ENCODE measurements at places on chromosomes 16 and 17.

DNA sequence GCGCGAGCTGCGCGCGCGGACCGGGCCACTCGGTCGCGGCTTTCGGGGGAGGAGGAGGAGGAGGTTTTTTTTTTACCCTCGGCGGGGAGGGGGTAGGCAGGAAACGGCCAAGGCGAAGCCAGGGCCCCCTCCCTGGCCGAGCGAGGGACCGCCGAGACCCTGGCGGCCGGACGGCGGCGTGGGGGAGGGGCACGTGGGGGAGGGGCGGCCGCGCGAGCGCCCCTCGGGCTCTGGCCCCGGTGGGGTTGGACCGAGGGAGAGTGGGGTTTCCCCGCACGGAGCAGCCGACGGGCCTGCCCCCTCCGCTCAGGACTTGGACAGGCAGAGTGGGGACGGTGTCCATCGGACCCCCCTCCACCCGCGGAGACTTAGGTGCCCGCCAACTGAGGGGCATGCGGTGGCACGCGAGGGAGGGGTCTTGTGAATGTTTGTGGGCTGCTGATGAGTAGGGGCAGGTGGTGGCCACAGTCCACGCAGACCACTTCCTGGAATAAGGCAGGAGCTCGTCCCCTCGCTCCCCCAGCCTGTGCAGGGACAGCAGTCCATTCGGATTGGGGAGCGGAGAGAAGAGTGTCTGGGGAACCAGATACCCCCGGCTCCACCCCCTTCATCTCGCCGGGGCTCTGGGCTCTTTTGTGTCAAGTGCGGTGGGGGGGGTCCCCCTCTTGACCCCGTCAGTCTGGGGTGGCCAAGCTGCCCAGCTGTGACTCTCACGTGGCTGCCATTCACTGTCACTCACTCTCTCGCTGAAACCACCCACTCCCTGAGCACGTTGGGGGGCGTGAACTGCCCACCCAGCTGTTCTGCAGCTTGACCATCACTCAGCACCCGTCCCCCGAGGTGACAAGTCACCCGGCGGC is 3.0 kb upstream of the CHD3 start:
- peak; percentile 88 for DNase-seq

DNA sequence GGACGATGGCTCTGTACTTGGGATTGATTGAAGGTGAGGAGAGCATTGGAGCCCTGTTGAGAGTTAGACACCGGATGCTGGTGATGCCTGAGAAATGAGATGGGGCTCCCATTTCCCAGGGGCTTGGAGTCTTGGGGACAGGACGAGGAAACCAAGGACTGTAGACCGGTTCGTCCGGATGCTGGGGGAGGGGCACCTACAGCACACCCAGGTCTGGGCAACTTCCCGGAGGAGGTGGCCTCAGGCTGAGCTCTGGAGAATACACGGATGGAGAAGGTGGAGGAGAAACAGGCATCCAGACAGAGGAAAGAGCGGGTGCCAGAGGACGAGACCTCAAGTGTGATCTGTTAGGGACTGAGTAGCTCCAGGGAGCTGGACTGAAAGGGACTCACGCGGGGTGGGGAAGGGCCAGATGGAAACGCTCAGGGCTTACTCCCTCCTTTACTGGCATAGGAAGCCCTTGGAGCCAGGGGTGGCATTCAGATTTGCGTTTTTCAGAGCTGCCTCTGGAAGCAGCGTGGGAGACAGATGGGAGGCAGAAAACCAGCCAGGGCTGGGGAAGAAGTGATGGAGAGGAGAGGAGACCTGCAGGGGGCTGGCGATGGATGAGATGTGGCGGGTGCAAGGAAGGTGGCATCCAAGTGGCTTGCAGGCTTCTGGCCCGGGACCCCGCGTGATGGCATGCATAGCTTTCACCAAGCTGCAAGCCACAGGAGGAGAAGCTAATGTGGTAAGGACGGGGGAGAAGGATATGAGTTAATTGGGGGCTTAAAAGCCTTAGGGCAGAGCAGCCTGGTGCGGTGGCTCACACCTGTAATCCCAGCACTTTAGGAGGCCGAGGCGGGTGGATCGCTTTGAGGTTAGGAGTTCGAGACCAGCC is 8.3 kb downstream of the C1QTNF1 start:
- DNase-seq: no peak

DNA sequence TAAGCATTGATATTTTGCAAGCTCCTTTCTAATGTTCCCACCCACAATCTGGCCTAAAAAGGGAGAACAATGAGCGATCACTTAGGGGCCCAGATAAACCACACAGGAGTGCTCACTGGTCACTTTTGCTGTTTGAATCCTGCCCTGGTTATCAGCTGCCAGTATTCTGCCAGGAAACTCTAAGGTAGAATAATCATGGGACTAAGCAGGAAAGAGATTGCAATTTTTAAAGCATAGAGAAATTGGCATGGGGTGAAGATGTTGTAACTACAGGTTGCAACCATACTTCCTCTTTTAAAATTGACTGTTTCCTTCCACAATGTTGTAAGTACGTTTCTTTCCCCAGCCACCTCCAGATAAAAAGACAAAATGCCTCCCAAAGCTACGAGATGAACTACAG is 251.2 kb upstream of the CDH11 start:
- no peak for DNase-seq

GRCh38 chr16:57720142-57720575 is 15.4 kb upstream of the KATNB1 start:
- DNase-seq: no peak

DNA sequence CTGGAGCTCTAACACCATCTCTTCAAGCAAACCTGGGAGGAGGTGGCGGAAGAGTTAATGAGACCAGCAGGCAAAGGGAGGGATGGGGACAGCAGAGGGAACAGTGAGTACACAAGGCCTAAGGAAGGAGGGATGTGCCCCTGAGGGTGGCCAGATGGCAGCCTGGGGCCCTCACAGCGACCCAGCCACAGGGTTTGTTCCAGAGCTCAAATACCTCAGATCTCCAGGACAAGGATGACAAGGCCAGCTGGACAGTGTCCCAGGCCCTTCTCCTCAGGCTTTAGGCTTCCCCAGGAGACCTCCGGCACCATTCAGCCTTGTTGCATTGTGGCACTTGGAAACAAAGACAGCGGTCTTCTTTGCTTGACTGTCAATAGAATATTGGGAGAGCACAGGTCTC is 14.9 kb downstream of the CDIP1 start:
- DNase-seq: peak; percentile 28

- no peak for DNase-seq
Observed at GRCh38 chr16:85984947-85985451, 86.0 kb downstream of the IRF8 start.

DNA sequence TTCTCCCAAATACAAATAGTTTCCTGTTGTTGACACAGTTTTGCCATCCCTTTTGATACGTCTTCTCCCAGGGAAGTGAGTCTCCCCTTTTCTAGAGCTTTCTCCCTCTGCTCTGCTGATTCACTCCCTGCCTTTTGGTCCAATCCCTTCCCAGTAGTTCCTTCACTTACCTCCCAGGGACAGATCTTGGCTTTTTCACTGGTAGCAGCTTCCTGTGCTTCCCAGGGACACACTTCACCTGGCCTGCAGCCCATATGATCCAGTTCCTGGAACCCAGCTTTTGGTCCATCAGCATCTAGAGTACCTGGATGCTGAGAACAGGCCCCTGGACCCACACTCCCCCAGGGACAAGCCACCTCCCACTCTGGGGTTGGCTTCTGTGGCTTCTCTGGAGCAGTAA is 15.8 kb downstream of the GPR179 start:
- DNase-seq: no peak

GRCh38 chr16:84830765-84831384 is 11.1 kb downstream of the CRISPLD2 start:
- no peak for DNase-seq

DNA sequence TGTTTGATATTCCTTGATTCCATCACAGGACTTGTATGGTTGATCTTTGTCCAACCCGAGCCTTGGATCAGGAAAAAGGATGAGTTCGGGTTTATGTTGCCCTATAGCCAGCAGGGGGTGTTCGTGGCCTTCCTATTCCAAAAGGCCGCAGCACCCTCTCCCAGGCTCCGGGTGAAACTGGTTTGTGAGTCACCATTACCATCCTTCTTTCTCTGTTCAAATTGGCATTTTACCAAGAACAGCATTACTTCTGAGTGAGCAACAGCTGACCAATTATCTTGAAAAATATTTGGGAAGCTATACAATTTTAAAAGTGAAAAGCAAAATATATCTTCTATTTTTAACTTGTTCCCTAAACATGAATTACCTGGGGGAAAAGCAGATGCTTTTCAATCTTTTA is 24.3 kb upstream of the KRT20 start:
- DNase-seq: peak; percentile 80

- no peak for DNase-seq
Observed at GRCh38 chr16:88713568-88714419, 7.5 kb downstream of the CTU2 start.

GRCh38 chr17:56109836-56110235 is 43.4 kb upstream of the ANKFN1 start:
- no peak for DNase-seq

GRCh38 chr16:89393738-89394406 is 96.5 kb downstream of the ANKRD11 start:
- DNase-seq: no peak

- DNase-seq: no peak
Observed at GRCh38 chr17:40564195-40564882, 933 bp downstream of the CCR7 start.

DNA sequence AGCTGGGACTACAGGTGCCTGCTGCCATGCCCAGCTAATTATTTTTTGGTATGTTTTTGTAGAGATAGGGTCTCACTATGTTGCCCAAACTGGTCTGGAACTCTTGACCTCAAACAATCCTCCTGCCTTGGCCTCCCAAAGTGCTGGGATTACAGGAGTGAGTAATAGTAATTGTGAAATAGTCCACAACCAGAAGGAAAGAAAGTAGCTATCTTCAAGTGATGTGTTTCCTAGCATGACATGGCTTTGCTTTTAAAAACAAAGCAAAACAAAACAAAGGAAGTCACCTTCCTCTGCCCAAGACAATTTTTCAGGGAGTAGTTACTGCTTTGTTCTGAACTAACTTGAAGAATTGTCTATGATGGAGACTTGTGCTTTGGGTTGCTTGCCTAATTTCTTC is 27.0 kb downstream of the ATP6V0A1 start:
- no peak for DNase-seq

DNA sequence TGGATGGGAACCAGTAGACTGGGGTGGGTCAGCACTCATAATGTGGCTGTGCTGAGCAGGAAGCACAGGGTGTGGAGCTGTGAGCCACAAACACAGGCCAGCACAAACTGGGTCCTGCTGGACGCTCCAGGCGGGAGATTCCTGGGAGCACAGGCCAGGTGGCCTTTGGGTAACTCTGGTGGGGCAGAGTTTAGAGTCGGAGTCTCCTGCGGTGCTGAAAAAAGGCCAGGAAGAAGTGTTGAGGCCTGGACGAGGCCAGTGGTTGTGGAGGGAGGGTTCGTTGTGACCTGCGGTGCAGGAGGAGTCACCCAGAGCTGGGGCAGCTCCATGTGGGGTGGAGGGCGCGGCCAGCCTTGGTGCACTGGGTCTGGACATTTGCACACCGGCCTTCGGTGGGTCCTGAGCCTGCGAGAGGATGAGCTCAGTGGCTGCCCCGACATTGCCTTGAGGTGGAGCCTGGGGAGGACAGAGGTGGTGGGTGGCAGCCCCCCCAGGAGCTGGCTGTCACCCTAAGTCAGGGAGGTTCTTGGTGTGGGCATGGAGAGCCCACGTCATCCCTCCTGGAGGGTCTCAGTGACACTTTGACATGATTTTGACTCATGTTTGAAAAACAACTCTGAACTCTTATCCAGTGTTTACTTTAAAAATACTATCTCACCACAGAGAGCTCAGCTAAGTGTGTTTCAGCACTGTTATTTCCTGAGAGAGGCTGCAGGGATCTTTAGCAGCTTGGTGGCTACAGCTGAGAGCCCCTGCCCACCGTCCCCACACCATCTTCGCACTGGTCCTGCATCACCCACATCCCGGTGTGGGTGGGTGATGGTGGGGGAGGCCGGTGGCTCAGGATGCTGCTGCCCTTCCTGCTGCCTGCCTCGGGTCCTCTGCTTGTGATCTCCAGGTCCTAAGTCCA is 98.7 kb downstream of the NPIPB11 start:
- DNase-seq: no peak

DNA sequence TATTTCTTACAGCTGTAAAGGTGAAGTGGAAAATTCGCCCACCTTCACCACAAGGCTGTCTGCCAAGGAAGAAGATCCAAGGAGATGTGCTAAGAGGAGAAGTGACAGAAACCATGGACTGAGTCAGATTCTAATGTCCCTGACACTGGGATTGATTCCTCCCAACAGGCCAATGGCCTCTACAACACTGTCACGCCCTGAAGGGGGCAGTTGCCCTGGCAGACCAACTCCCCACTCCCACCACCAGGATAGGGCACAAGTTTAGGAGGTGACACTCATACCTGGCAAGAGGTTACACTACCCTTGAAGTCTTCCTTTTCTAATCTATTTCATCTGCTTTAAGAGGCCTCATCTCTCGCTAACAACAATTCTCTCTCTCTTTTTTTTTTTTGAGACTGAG is 16.1 kb downstream of the PIP4K2B start:
- no peak for DNase-seq

GRCh38 chr17:1462164-1463112 is 6.4 kb upstream of the CRK start:
- no peak for DNase-seq

- no peak for DNase-seq
Observed at GRCh38 chr17:75036643-75037268, 10.0 kb downstream of the ATP5PD start.

DNA sequence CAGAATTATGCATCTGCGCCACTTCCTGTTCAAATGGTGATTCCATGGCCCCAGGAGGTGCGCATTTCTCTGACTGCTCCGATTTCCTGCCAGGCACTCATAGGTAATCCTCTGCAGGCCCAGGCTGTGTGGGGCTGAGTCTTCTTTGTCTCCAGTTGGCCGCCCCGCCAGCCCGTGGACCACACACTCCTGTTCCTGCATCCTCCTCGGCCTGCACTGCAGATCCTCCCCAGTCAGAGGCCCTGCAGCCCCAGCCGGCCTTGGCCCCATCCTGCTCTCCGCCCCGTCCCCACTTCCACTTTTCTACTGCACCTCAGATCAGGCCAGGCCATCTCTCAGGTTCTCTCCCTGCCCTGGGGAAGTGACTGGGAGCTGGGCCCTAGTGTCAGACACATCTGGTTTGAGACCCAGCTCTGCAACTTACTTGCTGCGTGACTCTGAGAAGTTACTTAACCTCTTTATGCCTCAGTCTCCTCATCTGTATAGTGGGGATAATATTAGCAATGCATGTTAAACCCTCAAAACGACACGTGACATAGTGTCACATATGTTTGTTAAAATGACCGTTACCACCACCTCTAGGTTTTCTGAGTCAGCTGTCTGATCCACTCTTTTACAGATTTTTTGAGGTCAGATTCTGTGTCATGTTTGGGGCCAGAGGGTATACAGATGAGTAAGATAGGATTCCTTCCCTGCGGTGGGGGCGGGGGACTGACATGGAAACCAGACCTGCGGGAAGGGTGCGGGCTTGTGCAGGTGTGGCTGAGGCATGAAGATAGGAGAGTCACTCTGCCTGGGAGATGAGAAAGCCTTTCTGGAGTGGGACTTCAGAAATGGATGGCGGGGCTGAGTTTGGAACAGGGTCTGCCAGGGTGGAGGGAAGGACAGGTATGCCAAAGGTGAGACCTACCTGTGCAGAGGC is 12.8 kb downstream of the RAB11FIP4 start:
- no peak for DNase-seq

- peak; percentile 79 for DNase-seq
Observed at GRCh38 chr17:28725660-28726225, 290 bp downstream of the TLCD1 start.

- DNase-seq: no peak
Observed at GRCh38 chr17:16272111-16272840, 55.3 kb downstream of the PIGL start.

GRCh38 chr17:77890771-77891170 is 67.7 kb upstream of the TNRC6C start:
- DNase-seq: no peak

GRCh38 chr17:27404676-27405075 is 51.6 kb upstream of the KSR1 start:
- DNase-seq: no peak
